ENCODE measurements at places on chromosomes 1 and 21. TPM values are rescaled to one million over a fixed set of nuclear protein-coding genes. Genes with fewer than 3 reads are reported as not detected.

GREM2 gene
- 5.1 TPM for total RNA-seq

GJB3 gene
- 0.21 TPM for total RNA-seq

IL20 gene
- not detected for total RNA-seq

GRCh38 chr1:48005253-48006117 lies 8.3 kb upstream of the TRABD2B start:
- no peak for DNase-seq
- no peaks in the 10 kb centered on the region for H3K36me3 ChIP-seq
- no peak overlapping the region for H3K27ac ChIP-seq
- H3K4me3 ChIP-seq, result no peak overlapping the region

GRCh38 chr1:8789314-8790214 lies 27.9 kb downstream of the RERE start:
- H3K4me3 ChIP-seq, result no peak overlapping the region
- no peak for DNase-seq
- H3K27ac ChIP-seq, result no peak overlapping the region
- no peaks in the 10 kb centered on the region for H3K36me3 ChIP-seq

- no peak overlapping the region for H3K4me3 ChIP-seq
- H3K4me1 ChIP-seq, result no peaks in the 10 kb centered on the region
- DNase-seq, result no peak
- no peaks in the 10 kb centered on the region for H3K27me3 ChIP-seq
- no peak overlapping the region for H3K27ac ChIP-seq
Observed at GRCh38 chr1:203495845-203496244, 1.9 kb downstream of the OPTC start.

DNA sequence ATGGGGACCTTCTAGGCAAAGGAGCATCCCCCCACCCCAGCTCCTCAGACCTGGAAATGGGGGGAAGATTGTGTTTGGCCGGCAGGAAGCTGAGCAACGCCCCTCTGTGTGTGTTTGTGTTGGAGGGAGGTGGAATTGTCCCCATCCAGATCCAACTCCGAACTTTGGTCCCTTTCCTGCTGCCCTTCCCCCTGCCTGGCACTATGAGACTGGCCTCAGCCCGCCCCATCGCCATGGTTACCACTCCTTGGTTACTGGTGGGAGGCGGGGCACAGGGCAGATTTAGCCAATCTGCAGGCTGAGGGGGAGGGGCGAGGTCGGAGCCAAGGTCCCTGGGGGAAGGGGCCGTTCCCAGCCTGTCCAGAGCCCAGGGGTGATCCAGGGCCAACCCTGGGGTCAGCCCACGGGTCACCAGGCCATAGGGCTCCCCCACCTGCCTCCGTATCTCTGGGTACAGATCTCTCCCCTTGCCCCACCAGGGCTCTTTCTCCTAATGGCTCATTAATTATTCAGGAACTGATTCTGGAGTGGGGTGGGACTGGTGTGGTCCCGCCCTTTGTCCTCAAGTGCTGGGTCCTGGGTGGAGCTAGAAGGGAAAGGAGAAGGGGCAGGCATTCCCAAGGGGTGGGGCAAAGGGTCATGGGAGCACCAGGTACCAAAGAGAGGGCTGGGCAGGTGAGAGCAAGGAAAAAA lies 15.2 kb downstream of the PTPRF start:
- H3K27me3 ChIP-seq, result no peaks in the 10 kb centered on the region
- H3K4me3 ChIP-seq, result no peak overlapping the region
- H3K4me1 ChIP-seq, result no peaks in the 10 kb centered on the region
- peak; percentile 77 for DNase-seq
- H3K36me3 ChIP-seq, result no peaks in the 10 kb centered on the region

DNA sequence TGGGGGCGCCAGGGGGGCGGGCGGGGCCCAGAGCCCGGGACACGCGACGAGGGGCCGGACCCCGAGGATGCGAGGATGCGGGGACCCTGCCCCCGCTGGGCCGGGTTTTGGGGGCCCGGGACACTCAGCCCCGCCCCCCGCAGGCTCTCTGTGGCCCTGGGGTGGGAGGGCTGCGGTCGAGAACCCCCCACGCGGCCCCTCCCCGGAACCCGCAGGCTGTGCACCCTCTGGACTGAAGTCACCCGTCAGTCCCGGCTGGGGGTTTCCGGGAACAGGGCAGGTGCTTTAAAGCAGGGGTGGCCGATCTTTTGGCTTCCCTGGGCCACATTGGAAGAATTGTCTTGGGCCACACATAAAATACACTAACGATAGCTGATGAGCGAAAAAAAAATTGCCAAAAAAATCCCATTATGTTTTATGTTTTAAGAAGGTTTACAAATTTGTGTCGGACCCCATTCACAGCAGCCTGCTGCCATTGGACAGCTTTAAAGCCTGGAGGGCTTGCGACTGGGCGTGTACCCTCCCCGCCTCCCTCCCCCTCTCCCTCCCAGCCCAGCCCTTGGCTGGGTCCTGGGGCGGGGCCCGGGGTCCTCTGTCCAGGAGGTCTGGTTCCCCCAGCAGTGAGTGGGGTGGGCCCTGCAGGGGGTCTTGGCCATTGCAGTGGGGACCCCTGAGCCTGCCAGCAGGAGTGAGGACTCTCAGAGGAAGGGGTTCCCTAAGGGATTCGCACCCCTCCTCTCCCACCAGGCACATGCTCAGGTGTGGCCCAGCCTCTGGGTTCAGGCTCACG lies 21.6 kb upstream of the C1orf159 start:
- no peak overlapping the region for H3K27ac ChIP-seq
- no peak overlapping the region for H3K4me3 ChIP-seq
- H3K27me3 ChIP-seq, result no peaks in the 10 kb centered on the region
- H3K4me1 ChIP-seq, result no peaks in the 10 kb centered on the region

Measured in aorta (tissue), 5 donors.